ENCODE measurements at places on chromosomes 2 and 18. TPM values are rescaled to one million over a fixed set of nuclear protein-coding genes. Genes with fewer than 3 reads are reported as not detected.

TMEM247 gene
- not detected for total RNA-seq

CD8B gene
- total RNA-seq, result 1.4 TPM

USP14 gene
- total RNA-seq, result 34.2 TPM

PSMA8 gene
- not detected for total RNA-seq

KIAA2012 gene
- total RNA-seq, result 2.2 TPM

DNA sequence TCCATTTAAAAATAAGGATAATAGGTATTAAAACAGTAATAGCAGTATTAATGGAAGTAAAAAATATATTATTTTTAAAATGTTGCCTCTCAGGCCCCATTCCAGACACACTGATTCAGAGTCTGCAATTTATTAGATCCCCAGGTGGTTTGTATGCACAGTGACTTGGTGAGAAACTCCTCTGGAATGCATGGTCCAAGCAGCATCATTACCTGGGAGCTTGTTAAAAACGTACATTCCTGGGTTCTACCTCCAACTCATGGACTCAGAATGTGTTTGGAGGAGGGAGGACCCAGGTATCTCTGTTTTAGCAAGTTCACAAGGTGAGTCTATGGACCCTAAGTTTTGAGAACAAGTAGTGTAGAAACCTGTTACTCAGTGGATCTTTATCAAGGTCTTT is 95.6 kb downstream of the ITGA4 start:
- no peak for DNase-seq

- DNase-seq, result no peak
Measured at GRCh38 chr2:204019572-204020501, 83.3 kb downstream of the ICOS start.

GRCh38 chr2:158101384-158101926 is at the start of gene UPP2:
TSS of gene UPP2 (plus strand) at chr2:158101876. CDS start at chr2:158102064, 188 bp downstream.
- no peak for DNase-seq

DNA sequence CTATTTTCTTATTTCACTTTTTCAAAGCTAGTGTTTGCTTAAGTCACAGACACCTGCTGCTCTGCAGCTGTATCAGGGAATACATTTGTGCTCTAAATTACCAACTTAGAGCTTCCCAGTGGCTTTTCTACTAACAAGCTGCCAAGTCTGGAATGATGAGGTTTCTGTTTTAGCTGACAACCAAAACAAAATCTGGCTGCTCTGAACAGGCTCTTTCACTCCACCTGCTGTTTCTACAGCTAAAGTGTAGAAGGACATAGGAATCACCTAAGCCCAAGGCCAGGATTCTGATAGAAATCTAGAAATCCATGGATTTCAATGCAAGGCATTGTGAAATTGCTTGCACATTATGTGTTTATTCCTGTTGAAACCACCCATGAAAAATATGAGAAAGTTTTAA is 201.2 kb downstream of the SUCLG1 start:
- DNase-seq, result no peak

DNA sequence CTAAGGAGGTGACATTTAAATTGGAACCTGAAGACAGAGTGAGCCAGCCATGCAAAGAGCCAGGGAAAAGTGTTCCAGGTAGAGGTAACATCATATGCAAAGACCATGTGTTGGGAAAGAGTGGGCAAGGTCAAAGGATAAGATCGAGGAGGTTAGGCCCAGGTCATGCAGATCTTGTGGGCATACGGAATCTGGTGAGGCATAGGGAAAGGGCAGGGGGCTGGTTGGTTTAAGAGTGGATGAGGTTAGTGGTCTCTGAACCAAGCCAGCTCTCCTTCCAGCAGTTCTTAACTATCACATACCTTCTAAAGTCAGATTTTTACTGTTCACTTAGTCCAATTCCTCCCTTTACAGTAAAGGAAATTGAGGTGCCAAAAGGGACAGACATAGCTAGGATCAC is 3.0 kb downstream of the ANKRD53 start:
- DNase-seq, result no peak

DNA sequence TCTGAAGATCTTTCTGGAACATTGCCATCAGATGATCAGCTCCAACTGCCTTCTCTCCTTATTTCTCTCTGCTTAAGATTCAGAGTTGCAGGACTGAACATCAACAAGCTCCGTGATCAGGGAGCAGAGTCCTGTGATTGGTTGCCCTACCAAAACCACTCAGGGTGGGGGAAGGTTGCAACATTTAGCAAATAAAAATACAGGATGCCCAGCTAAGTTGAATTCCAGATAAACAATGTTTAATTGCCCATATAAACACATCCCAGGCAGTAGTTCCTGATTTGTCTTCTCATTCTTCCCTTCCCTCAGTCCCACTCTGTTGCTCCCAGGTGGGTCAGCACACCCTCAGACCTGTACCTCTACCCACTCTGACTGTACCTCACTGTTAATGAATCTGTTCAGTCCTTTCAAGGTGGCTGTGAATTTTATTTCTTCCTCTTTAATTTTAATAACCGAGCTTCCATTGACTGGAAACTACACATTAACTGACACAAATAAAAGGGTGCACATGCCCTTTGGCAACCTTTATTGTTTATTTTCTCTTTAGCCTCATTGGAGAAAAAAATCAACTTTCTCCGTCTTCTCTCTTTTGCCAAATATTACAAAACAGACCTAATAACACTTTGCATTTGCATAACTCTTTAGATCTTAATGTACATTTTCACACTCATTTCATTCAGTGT is 167.1 kb upstream of the PKDCC start:
- DNase-seq, result no peak

GRCh38 chr2:186544255-186544675 is 45.6 kb upstream of the ITGAV start:
- DNase-seq, result no peak
